ENCODE measurements at places on chromosomes 3 and 15. TPM values are rescaled to one million over a fixed set of nuclear protein-coding genes. Genes with fewer than 3 reads are reported as not detected.

Gene THRB
- 5.7 TPM for total RNA-seq

Gene VWA5B2
- total RNA-seq: 0.84 TPM

Gene ARRDC4
- total RNA-seq: 12.6 TPM

Gene STAC
- 3.5 TPM for total RNA-seq

Gene DZIP1L
- 22.2 TPM for total RNA-seq

Gene CCR8
- total RNA-seq: not detected

Gene KNSTRN
- 7.9 TPM for total RNA-seq

Gene PGBD4
- total RNA-seq: 1.1 TPM

Gene CNTN4
- total RNA-seq: 3.9 TPM

Gene NANOGP8
- total RNA-seq: 3.3 TPM

Gene CLEC3B
- 13.6 TPM for total RNA-seq

Gene PP2D1
- total RNA-seq: not detected

Gene DUT
- 108 TPM for total RNA-seq

Gene CNTN6
- total RNA-seq: not detected

Gene PLSCR2
- total RNA-seq: not detected

Gene RTP3
- not detected for total RNA-seq

Gene LMOD3
- total RNA-seq: not detected

Gene LDHAL6B
- not detected for total RNA-seq

Gene TGM4
- total RNA-seq: not detected

Gene FES
- 20.1 TPM for total RNA-seq

Gene SYNPR
- total RNA-seq: not detected

Gene GOLGA6L7
- not detected for total RNA-seq

Gene ROBO2
- total RNA-seq: 4.9 TPM

Gene SERP1
- total RNA-seq: 638 TPM

Measured in ovary (tissue), 10 donors.